ENCODE measurements at places on chromosomes 6 and 20. TPM values are rescaled to one million over a fixed set of nuclear protein-coding genes. Genes with fewer than 3 reads are reported as not detected.

DNA sequence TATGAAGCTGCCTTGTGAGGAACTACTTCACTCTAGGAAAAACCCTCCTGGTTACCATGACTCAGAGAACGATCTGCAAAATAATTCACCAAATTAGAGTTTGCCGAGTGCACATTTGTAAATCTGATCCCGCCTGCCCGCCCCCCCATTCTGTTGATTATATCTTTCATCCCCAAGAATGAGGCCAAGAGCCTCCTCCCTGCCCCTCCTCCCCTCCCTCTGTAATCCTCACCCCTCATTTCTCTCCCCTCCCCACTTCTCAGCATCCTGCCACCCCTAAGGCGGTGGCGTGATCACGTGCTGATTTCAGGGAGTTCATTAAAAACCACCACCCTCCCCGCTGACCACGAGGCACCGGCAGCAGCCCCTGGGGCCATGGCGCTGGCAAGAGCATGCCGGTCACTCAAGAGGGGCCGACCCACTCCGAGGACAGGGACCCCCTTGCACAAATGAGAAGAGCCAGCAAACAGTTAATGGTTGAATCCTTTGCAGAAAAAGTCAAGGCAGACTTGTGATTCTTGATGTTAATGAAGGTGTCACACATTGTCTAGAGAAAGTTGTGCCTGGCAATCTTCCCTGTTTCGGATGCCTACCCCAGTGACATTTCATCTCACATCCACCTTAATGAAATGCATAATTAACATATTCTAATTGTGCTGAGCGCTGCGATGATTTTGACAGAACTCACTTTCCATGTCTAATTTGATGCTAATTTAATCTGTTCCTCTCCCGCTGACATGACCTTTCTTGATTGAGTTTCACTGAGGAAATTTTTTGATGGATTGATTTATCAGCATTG, 247.9 kb downstream of the ZNF217 start:
- no peak overlapping the region for H3K27ac ChIP-seq
- no peak for DNase-seq
- H3K4me3 ChIP-seq, result no peak overlapping the region
- no peaks in the 10 kb centered on the region for H3K27me3 ChIP-seq
- no peaks in the 10 kb centered on the region for H3K4me1 ChIP-seq

GRCh38 chr6:1605004-1605892, 4.5 kb upstream of the FOXC1 start:
- H3K4me1 ChIP-seq, result peaks cover 3% of the 10 kb centered on the region
- no peaks in the 10 kb centered on the region for H3K36me3 ChIP-seq
- H3K27ac ChIP-seq, result no peak overlapping the region
- peak overlapping the region; percentile 62 for H3K4me3 ChIP-seq

DNA sequence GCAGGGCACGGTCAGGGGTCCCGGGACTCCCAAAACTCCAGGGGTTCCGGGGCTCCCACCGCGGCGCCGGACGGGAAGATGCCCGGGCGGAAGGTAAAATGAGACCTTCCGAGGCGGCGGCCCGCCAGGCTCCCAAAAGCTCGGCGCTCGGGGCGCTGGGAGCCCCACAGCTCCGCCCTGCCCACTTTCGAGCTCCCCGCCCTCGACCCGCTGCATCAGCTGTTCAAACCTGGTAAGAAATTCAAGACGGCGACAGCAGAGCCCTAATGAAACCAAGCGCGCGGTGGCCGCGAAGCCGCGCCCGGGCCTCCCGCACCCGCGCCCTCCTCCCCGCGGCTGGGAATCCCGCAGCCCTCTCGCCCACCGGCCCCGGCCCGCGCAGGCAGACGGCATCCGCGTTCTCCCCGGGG, 369 bp downstream of the SLC4A11 start:
- H3K4me1 ChIP-seq, result peaks cover 16% of the 10 kb centered on the region
- peak overlapping the region; percentile 63 for H3K4me3 ChIP-seq
- H3K27ac ChIP-seq, result peak overlapping the region; percentile 74
- DNase-seq, result no peak

Gene SAMD5
- total RNA-seq, result not detected

Gene ZSWIM3
- 2.4 TPM for total RNA-seq

Gene KATNA1
- total RNA-seq, result 29.3 TPM

Gene MAFB
- total RNA-seq, result 19.8 TPM
